ENCODE measurements at places on chromosomes 5 and 9.

GRCh38 chr9:20391208-20391607 is 231.1 kb downstream of the MLLT3 start:
- DNase-seq = no peak

DNA sequence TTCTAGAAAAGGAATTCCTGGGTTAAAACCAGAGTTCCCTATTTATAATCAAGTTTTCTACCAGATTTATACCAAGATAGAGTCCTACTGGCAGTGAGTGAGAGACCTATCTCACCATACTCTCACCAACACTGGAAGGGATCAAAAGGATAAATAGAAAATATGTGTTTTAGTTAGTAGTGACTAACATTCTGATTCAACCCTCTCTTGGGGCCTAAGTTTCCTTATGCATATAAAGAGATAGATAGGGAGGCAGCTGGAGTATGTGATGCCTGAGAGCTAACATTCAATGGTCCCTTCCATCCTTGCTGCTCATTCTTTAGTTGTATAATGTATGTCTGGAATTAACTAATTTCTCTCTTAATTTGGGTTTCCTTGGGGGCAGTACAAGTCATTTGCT is 32.0 kb downstream of the CKMT2 start:
- no peak for DNase-seq

GRCh38 chr9:34589636-34590380 is at the start of gene CNTFR:
CNTFR (minus strand) TSS chr9:34589724; CDS start chr9:34568981, 20,743 bp downstream.
- DNase-seq = no peak

- no peak for DNase-seq
Observed at GRCh38 chr5:39505363-39505762, 80.6 kb upstream of the DAB2 start.

DNA sequence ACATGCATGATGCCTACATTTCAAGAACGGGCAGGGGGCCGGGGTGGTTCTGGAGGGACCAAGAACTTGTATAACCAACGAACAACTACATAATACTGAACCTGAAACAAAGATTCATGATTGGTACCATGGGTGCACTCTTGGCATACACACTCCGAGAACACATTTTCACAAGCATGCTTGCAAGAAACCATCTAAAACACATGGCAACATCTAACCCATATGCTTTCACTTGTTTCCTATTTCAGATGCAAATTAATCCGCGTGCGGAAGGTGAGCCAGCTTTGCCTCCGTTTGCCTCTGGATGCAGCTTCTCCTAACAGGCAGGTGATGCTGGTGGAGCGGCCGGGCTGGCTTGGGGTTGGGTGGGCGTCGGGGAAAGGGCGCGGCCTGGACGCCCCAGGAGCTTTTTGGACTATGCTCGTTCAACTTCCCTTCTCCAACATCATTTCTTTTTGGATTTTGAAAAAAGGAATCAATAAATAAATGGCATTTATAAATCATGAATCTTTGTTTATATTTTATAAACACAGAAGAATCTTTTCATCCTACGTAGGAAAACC is 12.5 kb upstream of the SEC16A start:
- DNase-seq = no peak
